ENCODE measurements at places on chromosomes 6 and 20.

GRCh38 chr20:41359541-41360011 is 7.0 kb downstream of the EMILIN3 start:
- no peak for DNase-seq

DNA sequence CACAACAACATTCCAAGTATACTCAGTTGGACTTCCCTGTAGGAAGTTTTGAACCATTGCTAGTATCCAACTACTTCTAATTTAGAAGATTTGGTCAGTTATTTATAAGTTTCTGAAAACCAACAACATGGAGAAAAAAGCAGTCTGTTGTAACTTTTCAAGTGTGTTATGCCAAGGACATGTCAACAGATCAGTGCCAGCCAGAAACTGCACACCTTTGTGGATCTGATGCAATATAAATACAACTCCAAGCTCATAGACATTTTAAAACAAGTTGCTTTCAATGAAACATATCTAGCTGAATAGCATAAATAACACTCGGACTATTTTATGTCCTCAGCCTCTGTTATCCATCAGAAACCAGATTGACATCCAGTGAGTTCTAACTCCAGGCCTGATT is 58.3 kb upstream of the CARMIL1 start:
- DNase-seq = no peak

- no peak for DNase-seq
Measured at GRCh38 chr20:19120569-19120968, 91.9 kb upstream of the SLC24A3 start.

GRCh38 chr6:23413327-23414050 is 712.5 kb upstream of the NRSN1 start:
- no peak for DNase-seq

- DNase-seq = no peak
Measured at GRCh38 chr6:89433252-89434149, 549 bp downstream of the ANKRD6 start.

GRCh38 chr6:7121700-7122241 is 14.0 kb downstream of the RREB1 start:
- no peak for DNase-seq

DNA sequence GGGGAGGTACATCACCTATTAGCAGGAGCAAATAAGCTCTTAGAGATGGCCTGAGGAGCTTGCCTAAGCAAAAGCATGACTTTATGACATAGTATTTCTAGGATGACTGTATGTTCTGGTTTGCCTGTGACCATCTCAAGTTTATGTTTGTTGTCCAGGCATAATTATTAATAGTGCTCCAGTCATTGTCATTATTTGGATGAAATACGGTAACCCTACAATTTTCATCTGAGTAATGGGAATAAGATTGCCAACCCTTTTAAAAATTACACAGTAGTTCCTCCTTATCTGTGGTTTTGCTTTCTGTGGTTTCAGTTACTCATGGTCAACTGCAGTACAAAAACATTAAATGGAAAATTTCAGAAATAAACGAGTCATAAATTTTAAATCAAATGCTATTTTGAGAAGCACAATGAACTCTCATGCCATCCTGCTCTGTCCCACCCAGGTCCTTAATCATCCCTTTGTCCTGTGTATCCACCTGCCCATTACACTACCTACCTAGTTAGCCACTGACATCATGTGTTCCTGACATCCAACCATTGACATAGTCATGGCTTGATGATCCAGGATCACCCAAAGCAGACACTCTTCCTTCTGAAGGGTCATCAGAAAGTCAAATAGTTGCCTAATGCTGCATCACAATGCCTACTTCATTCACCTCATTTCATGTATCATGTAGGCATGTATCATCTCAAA is 27.0 kb upstream of the TFB1M start:
- DNase-seq = no peak

GRCh38 chr6:163494279-163494727 is 79.8 kb downstream of the QKI start:
- no peak for DNase-seq

GRCh38 chr6:89886378-89887120 is 7.7 kb upstream of the GJA10 start:
- no peak for DNase-seq

DNA sequence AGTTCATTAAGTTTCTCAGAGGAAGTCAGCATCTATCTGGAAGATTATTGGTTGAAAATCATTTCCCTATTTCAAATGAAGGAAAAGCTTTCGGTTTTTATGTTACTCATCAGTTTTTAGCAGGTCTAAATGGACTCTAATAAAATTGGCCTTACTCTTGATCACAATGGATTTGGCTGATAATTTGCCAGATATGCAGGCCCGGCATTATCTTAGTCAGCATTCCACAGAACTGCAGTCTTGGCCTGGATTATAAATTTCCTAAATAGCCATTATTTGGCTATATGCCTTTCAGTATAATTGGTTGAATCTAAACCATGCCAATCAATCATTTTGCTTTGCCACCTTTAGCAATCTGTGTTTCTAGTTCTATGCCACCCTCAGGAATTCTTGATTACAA is 91.7 kb upstream of the KCNQ5 start:
- no peak for DNase-seq

DNA sequence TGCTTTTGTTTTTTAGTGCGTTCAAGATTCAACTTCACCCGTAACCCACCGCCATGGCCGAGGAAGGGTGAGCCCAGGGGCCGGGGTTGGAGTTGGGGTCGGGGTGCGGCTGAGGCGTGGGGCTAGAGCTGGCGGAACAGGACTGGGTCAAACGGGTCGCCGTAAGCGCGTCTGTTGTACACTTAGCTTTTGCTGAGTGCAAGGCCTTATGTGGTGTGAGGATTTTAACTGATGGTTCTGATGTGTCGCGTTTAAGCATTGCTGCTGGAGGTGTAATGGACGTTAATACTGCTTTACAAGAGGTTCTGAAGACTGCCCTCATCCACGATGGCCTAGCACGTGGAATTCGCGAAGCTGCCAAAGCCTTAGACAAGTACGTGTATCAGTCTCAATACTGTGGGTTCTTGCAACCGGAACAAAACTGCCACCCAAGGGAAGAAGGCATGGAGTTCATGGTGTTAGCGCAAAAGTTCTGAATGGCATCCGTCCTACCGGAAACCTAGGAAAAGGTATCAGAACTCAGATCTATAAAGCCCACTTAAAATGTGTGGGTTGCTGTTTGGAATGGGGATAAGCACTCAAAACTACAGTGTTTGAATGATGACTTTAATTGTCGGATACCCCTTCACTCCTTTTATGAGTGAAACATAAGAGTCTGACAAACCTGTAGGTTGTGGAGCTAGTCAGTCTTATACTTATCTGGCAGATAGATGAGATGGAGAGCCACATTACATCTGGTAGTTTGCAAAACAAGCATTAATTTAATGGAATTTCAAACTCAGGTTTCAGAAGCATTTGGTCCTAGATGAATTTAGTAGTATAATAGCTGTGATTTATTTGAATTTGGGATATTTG is 574 bp downstream of the RPS12 start:
- no peak for DNase-seq

- DNase-seq = no peak
Measured at GRCh38 chr6:76876922-76877553, 586.3 kb downstream of the HTR1B start.

GRCh38 chr6:24909241-24910216 is 26.2 kb downstream of the RIPOR2 start:
- no peak for DNase-seq

GRCh38 chr20:44402391-44403193 is 47.1 kb downstream of the HNF4A start:
- DNase-seq = no peak

GRCh38 chr6:44219053-44219814 is 2.5 kb downstream of the MYMX start:
- no peak for DNase-seq

GRCh38 chr6:113634352-113635163 is 222.6 kb upstream of the MARCKS start:
- DNase-seq = no peak

DNA sequence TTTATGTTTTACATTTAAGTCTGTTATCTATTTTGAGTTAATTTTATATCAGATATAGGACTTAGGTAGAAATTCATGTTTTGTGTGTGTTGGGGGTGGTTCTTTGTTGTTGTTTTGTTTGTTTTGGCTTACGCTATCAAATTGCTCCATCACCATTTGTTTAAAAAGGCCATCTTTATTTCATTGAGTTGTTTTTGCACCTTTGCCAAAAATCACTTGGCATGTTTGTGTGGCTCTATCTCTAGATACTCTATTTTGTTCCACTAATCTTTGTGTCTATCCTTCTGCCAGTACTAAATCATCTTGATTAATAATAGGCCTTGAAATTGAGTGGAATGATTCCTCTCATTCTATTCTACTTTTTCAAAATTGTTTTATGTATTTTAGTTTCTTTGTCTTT is 7.4 kb downstream of the CYP39A1 start:
- DNase-seq = no peak

- DNase-seq = no peak
Measured at GRCh38 chr6:12174878-12175277, 115.3 kb upstream of the EDN1 start.

GRCh38 chr6:150631984-150632642 is 32.4 kb downstream of the PLEKHG1 start:
- no peak for DNase-seq

GRCh38 chr6:64128301-64129024 is 492.9 kb downstream of the PHF3 start:
- no peak for DNase-seq

GRCh38 chr6:145863988-145864616 is 49.5 kb upstream of the FBXO30 start:
- no peak for DNase-seq

GRCh38 chr6:101462576-101462975 is 69.1 kb downstream of the GRIK2 start:
- DNase-seq = no peak

- no peak for DNase-seq
Measured at GRCh38 chr20:31689141-31689540, 33.5 kb downstream of the BCL2L1 start.

- no peak for DNase-seq
Measured at GRCh38 chr6:33273129-33273923, 1.5 kb downstream of the RPS18 start.

- no peak for DNase-seq
Measured at GRCh38 chr6:138562691-138563090, 63.4 kb upstream of the NHSL1 start.

- DNase-seq = no peak
Measured at GRCh38 chr20:53495398-53496092, 98.1 kb downstream of the ZNF217 start.

DNA sequence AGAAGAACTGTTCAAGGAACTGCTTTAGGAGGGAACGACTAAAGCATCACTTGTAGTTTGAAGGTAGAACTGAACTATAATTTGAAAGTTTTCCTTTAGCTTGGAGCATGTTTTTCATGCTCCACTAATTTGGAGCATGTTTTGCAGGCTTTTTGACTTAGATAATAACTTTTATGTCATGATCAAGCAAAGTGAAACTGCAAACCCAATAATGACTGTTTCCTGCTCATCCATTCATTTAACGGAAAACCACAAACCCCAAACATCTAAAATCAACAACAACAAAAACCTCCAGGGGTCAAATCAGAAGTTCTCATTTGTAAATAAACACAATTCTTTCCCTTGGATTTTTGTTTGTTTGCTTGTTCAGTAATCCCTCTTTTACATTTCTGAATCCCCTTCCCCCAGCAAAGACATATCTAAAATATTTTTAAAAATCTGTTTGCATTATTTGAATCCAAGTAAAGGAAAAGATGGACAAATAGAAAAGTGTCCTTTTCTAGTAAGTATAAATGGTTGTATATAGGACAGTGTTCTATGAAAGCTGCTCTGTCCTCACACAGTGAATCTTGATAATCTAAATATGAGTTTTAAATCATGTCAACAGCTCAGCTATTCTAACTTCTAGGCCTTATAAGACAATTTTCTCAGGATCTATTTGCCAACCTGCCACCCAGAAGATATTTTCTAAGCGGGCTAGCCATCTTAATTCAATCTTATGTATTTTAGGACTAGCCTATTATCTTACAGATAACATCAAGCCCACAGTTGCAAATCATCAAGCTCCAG is 2.6 kb downstream of the SIM1 start:
- DNase-seq = no peak

- DNase-seq = no peak
Measured at GRCh38 chr6:110449541-110449895, 26.9 kb downstream of the SLC22A16 start.

DNA sequence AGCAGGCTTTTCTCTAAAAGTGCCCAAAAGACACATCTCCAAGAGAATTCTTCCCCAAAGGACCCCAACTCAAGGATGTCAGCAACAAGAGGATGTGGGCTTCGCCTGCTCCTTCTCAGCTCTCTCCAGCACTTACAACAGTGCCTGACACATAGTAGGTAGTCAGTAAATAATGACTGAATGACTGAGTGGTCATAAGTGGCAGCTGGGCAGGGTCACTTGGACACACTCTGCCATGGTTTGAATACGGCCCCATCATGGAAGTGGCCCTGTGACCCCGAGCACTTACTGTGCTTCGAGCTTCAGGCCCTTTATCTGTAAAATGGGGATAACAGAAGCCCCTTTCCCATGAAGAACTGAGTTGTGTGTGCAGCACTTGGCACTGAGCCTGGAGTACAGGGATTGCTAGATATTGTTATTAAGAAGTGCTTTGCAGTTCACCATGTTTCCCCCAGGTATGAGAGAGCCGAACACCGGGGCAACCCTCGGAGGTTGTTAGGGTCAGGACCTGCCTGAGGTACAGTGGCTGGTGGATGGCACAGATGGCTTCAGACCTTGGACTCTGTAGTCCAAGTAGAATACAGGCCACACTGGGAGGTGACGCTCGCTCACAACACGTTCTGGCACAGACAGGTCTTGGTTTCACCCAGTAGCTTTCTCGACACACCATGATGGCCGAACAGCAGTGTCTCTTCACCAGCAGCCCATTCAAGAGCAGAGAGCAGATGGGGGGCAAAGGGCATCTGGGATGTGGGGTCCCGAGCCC is 56.0 kb downstream of the NOL4L start:
- no peak for DNase-seq

GRCh38 chr6:44935693-44936300 is 392.3 kb upstream of the RUNX2 start:
- DNase-seq = no peak

- DNase-seq = no peak
Measured at GRCh38 chr20:3681352-3681930, 369 bp downstream of the ADAM33 start.

GRCh38 chr6:170073846-170074245 is 217.0 kb downstream of the DLL1 start:
- no peak for DNase-seq

- DNase-seq = no peak
Measured at GRCh38 chr20:3161316-3162079, 1.8 kb upstream of the FASTKD5 start.

GRCh38 chr6:46921731-46922130 is at the start of gene ADGRF5:
Gene ADGRF5, minus strand, starts transcription at chr6:46921938. Its CDS starts 15,176 bp downstream, at chr6:46906762.
- no peak for DNase-seq

- no peak for DNase-seq
Measured at GRCh38 chr20:10649797-10650160, 24.0 kb downstream of the JAG1 start.

- DNase-seq = no peak
Measured at GRCh38 chr6:6968357-6968730, 139.4 kb upstream of the RREB1 start.

- no peak for DNase-seq
Measured at GRCh38 chr6:4355241-4355640, 219.9 kb upstream of the ECI2 start.

DNA sequence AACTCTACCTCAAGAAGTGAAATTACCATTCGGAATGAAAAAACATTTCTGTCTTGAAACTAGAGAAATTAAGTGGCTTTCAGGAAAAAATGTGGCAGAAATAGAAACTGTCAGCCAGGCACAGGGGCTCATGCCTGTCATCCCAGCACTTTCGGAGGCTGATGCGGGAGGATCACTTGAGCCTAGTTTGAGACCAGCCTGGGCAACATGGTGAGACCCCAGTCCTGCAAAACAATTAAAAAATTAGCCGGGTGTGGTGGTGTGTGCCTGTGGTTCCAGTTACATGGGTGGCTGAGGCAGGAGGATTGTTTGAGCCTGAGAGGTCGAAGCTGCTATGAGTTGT is 7.1 kb upstream of the TMEM181 start:
- no peak for DNase-seq

Data from stimulated activated CD4-positive, alpha-beta T cell treated with anti-CD3 and anti-CD28 coated beads, Interleukin-1b, Interleukin-23, amount 100 ng/mL, for 1 hour (primary cell).